Stimulated activated CD4-positive, alpha-beta T cell treated with anti-CD3 and anti-CD28 coated beads, TNF-alpha, amount 100 ng/mL, for 1 hour (primary cell): ENCODE measurements at places on chromosomes 12 and 14.

- DNase-seq: no peak
These were observed 211.9 kb upstream of the FAR2 start for GRCh38 chr12:28937196-28937595.

- DNase-seq: no peak
These were observed 80.2 kb downstream of the TMCC3 start for GRCh38 chr12:94570161-94570560.

DNA sequence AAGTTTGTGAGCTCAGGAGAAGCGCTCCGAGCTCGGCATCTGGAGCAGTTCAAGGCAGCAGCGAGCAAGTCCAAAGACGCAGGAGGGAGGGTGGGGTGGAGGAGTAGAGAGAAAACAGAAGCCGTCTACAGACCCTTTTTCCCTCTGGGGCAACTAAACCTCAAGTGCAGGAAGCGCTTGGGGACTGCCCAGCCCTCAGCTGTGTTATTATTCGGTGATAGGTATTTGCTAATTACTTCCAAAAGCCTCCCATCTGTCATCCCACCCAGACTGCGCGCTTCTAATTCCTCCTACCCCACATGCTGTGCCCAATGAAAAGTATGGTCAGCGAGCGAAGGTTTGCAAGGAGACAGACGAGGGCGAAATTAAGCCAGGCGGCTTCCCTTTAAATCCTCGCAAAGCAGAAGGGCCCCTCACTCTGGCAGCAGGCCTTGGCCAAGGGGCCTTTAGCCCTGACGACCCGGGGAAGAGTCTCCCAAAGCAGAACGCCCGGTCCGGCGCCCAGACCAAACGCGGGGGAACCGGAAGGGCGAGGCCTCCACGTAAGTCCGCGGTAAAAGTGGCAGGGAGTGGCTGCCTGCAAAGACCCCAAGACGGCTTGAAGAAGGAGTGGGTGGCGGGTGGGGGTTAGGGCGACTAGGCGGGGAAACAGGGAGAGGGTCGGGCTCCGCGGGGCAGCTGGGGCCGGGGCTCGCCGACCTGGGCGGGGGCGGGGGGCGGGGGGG lies 507 bp upstream of the CD9 start:
- no peak for DNase-seq

DNA sequence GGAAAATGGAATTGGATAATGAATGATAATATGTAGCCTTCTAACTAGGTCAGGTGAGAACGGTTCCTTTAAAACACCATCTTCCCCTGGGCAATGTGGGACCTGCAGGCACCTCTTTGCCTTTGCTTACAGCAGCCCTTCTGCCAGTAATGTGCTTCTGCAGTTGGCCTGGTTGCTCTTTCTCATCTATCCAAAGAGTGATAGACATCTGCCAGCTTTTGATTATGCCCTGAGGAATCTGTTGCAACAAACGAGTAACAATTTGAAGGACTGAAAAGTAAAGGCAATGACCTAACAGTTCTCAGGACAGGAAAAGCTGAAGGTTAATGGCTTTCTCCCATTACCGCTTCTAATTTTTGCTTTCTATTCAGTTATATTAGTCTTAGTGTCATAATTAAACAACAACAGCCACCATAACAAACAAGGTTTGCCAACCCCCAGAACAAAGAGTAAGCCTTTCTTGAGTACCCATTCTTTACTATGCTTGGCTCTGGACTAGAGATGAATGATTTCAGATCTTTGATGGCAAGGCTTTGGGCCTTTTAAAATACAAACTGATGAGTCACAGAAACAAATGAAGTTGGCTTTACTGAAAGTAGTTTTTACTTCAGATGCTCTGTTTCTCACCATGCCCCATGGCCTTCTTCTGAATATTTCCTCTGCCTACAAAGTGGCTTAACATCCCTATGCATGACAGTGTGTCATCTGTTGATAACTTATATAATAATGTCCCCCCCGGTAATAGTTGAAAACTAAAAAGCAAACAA lies 76.1 kb upstream of the KRR1 start:
- DNase-seq: no peak

DNA sequence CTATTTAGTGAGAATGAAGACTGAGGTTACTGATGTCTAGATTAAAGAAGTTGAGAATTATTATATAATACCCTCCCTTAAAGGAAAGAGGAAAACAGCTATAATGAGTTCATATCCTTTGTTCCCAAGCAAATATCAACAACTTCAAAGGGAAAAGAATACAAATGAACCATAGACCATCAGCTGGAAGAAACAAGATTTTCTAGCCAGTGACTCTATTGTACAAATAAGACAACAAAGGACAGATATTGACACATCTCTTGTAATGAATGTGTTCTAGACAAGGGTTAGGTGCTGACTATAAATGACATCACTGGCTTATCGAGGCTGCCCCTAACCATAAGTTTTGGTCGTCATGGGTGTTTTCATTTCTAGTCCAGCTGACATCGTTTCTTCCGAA lies 48.2 kb downstream of the SLC38A4 start:
- DNase-seq: no peak

DNA sequence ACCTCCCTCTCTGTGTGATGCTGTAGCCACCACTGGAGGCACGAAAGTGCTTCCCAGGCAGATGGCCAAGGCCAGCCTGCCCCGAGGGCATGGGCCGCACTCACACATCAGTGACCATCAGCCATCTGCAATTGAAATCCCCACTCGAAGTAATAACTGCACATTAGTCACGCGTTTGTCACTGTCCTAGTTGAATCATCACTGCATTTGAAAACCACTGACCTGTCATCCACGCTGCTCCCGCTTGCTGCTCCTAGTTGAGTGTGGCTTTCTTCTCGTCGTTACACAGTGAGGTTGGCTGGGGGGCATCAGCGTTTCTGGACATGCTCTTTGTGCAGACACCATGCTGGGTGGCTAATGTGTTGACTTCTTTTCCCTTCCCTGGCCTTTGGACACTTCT lies 176.1 kb downstream of the ADGRD1 start:
- no peak for DNase-seq

DNA sequence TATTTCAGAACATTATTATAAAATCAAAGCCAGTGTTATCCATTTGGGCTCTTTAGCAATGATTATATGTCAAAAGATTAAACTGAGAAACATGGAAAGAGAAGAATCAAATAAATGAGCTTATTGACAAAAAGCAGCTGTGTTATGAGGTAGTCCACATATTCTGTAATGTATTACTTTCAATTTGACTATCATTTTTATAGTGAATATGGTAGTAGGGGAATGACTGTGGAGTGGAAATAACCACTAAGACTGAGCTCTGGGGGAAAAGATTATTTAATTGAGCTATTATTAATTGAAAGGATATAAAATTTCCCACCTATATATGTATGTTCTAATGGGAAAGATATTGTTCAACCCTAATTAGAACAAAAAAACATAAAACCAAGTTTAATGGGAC lies 381.3 kb downstream of the TMTC2 start:
- no peak for DNase-seq

GRCh38 chr12:114834621-114835020 lies 150.6 kb upstream of the TBX3 start:
- DNase-seq: no peak

GRCh38 chr14:75736845-75737485 lies 75.9 kb downstream of the TTLL5 start:
- DNase-seq: no peak

DNA sequence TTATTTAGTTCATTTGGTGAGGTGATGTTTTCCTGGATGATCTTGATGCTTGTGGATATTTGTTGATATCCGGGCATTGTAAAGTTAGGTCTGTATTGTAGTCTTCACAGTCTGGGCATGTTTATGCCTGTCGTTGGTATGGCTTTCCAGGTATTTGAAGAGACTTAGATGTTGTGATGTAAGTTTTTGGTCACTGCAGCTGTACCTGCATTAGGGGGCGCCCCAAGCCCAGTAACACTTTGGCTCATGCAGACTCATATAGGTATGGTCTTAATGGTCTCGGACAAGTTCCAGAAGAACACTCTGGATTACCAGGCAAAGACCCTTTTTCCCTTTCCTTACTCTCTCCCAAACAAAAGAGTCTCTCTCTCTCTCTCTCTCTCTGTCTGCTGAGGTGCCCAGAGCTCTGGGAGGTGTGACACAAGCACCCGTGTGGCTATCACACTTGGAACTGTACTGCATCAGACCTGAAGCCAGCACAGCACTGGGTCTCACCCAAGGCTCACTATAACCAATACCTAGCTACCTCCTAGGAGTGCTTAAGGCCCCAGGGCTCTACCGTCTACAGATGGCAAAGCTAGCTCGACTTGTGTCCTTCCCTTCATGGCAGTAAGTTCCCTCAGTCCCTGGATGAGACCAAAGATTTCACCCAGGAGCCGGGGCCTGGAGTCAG lies 425.8 kb upstream of the ATXN7L3B start:
- no peak for DNase-seq

GRCh38 chr12:14694970-14695369 lies 1.4 kb downstream of the GUCY2C start:
- DNase-seq: no peak

- no peak for DNase-seq
These were observed 319.9 kb downstream of the EGLN3 start for GRCh38 chr14:33631021-33631420.
